ENCODE measurements at places on chromosomes 1 and 21.

DNA sequence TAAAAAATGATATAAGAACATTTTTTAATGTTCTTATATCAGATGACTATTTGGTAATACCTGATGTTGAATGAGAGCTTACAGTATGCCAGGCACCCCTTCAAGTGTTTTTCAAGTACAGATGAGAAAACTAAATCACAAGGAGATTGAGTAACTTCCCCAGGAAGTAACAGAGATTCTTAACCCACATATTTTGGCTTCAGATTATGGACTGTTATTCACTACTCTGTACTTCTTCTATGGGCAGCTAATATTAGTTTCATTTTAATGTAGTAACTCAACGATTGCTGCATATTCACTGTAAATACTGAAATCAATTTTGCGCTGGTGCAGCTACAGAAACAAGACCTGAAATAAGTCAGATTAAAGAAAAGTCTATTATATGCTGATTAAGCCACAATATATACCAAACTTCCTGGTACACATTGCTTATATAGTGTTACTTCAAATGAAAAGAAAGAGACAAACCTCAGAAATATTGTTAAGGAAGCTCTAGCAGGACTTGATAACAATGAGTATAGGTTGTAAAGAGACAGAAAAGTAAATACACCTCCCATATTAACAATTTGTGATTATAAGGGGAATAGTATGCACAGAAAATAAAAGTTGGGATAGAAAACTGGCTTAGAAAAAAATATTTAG lies 19.7 kb downstream of the DPYD start:
- no peak for DNase-seq

- DNase-seq, result no peak
Observed at GRCh38 chr1:41726899-41727748, 191.6 kb downstream of the HIVEP3 start.

DNA sequence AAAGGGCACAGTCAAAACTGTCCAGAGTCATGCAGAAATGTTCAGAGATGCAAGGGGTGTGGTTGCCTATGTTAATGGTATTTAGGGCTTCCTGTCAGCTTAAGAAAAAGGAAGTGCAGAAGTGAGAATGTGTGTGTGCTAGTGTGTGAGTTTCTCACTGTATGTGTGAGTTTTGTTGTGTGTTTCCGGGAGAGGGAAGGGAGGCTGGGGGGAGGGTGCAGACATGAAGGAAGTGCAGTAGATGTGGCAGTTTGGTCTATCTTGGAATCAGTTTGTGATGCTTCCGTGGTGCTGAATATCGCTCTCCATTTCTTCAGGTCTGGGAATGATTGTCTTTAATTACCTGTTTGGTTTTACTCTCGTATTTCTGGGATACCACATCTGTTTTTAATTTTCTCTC lies 16.5 kb upstream of the ATP6V1G3 start:
- DNase-seq, result peak; percentile 50

GRCh38 chr1:217343907-217344306 lies 287.0 kb downstream of the GPATCH2 start:
- DNase-seq, result no peak

- DNase-seq, result no peak
Observed at GRCh38 chr1:245952383-245953026, 554.6 kb downstream of the SMYD3 start.

DNA sequence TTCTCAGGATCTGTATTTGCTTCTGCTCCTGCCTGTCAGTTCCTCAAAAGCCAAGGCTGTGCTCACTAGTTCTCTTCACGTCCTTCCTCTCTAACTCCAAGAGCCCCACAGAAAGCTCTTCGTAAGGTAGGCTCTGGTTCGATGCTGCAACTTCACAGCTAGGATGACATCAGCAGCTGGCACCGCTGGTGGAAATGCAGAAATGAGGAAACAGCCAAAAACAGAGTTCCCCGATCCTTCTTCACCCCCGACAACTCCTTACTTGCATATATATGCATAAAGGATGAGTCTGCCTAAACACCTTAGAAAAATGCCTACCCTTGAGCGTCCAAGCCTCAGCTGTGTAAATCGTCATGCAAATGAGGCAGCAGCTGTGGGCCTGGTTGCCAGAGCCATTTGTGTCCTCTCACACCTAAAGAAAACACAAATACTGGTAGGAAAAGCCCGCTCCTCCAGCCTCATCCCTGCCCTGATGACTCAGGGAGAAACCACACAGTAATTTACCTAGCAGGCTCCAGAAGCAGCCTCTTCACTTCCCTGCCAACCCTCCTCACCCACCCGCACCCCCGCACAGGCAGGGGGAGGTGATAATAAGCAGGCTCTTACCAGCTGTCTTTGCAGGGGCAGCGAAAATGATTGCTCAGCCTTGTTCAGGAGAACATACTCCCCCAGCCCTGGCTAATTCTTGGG lies 28.2 kb downstream of the BATF3 start:
- no peak for DNase-seq

- no peak for DNase-seq
Observed at GRCh38 chr21:34690041-34690792, 21.4 kb downstream of the CLIC6 start.

DNA sequence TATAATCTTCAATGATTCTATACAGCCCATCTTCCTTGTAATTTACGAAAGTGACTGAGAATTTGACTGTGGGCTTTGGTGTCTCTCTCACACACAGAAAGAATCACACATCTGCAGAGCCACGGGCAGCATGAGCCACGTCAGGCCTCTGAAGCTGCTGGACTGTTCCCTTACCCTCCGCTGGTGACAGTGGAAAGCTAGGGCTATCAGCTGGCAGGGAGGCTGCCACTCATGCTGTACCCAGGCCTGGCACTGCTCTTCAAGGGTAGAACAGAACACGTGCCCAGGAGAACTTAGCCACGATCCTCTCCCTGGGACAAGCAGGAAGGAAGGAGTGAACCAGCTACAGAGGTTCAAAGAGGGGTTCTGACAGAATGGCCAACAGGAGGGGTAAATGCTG lies 90.7 kb downstream of the JAK1 start:
- no peak for DNase-seq

DNA sequence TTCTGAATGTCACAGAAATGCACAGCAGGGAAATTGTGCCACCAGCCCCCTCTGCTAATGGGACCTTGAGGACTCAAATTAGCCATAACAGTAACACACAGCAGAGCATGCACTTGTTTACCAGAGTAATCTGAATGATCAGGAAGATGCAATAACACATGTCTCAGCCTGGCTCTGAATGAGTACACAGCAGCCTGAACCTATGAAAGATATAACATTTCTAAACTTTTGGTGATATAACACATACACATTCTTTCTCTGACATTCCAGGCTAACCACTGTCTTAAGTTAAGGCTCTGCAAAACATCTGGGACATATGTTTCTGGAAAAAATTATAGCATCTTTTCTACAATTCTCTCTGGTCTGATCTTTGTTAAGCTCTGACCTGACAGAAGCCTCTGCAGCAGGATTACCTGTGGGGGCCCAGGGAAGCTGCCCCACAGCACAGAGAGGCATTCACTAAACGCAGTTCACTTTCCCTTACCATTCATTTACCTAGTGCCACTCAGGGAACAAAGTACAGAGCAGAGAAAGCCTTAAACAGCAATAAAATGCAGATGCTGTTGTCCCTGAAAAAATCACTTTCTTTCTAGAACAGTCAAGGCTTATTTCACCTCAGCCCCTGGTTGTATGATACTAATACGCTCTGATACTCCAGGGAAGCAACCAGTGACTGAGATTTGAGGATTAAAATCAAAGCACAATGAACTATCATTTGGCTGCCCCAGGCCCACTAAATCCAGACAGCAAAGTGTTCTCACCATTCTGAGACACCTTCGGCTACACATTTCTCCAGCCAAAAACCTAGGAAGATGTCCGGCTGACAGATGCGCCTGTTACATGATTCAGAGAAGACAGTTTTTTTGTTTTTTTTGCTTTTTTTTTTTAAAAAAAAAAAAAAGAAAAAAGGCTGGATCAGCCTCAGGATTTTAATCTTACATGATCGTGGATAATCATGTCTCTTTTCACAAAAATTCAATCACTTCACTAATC lies 54.0 kb upstream of the CNN3 start:
- DNase-seq, result peak; percentile 50

GRCh38 chr1:67951014-67951413 lies 99.4 kb downstream of the DIRAS3 start:
- DNase-seq, result no peak

- DNase-seq, result no peak
Observed at GRCh38 chr1:193260056-193260745, 73.8 kb upstream of the B3GALT2 start.

- DNase-seq, result no peak
Observed at GRCh38 chr1:180154003-180154324, 705 bp upstream of the QSOX1 start.

DNA sequence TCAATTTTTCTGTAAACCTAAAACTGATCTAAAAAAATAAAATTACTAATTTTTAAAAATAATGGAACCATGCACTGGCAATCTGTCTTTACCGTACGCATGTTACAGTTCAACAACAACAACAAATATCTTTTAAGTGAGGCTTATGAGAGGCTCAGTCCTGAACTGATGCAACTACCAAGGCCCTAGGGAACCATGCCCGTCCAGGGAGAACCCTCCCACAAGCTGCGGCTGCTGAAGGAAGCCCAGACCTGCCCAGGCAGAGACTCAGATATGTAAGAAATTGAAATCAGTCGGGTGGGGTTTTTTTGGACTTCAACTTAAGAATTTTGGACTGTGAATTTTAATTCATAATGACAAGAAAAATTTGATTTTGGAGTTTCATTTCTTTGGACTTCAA lies 91.1 kb downstream of the NPHP4 start:
- no peak for DNase-seq

GRCh38 chr1:212412374-212412773 lies 2.3 kb downstream of the PACC1 start:
- DNase-seq, result no peak

DNA sequence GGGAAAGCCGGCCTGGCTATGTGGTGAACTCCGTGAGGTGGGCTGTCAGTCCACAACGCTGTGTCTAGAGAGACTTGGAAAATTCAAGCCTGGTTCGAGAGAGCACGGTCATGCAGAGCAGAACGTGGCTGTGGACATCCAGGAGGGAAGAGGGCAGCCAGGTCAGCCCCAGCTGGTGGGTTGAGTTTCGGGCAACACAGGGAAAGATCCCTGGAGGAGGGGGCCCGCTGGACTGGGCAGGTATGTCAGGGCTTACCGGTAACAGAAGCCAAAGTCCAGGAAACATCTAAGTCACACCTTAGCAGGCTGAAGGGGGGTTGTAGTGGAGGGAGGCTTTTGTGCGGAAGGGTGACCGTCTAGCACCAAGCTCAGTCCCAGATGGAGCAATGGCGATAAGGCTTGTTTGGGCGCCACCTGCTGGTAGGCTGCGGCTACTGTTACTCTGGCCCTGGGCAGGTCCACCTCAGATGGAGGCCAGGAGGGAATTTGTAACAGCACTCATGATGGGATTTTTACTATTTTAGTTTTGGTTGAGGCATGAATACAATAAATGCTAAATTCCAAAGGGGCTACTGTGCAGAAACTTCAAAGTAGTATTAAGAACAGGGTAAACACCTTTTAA lies 143.3 kb upstream of the ZNF644 start:
- no peak for DNase-seq

DNA sequence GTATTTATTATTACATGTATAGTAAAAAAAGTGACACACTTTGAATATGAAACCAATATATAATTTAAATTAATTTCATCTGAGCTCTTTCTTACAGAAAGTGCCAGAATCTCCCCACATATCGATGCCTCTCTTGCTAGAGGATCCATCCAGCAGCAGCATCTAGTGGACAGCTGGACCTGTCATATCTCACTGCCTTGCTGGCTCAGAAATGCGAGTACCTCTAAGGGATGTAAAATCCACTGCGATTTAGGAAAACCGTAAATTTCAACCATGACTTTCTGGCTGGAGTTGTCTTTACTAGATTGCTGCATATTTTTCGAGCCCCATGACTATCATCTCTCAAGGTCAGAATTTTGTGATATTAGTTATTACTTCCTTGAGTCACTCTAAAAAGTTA lies 333.8 kb downstream of the NEGR1 start:
- no peak for DNase-seq
